ENCODE measurements at places on chromosomes 16 and 17.
A peak's percentile ranks its signal among the peaks of the same experiment; 100 is the strongest.

DNA sequence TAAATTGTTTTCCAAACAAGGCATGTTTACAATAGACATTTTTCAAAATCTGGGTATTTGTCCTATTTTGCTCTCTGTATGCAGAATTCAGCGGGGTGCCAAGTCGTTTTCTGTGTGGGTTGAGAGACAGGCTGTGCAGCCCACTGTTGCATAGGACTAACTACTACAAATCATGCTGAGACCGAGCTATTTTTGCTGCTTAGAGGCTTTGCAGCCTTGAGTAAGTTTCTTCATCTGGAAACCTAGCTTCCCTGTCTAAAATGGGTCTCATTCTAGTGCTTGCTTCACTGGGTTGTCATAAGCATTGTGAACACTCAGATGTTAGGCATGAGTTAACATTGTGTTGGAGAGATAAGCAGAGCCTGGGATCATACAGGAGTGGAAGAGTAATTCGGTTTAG, 1.3 kb downstream of the PRPSAP2 start:
- DNase-seq: peak; percentile 40

- DNase-seq: no peak
These were observed 157.4 kb upstream of the ZFHX3 start for GRCh38 chr16:73205153-73205886.

DNA sequence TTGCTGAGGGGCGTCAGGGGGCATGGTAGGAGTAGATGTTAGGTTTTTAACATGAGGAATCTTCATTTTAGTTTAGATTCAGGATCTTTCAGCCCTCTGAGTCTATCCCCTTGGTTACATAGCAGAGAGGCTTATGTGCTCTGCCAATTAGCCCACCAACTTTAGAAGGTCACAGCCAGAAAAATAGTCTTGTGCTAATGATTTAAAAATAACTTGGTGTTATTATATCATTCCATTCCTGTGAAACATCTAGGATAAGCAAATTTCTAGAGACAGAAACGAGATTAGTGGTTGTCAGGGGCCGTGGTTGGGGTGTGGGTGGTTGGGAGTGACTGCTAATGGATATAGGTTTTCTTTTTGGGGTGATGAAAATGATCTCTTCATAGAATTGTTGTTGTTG, 183.7 kb downstream of the SNX29 start:
- no peak for DNase-seq

- DNase-seq: no peak
These were observed 54.5 kb downstream of the TENT4B start for GRCh38 chr16:50207652-50208051.

- no peak for DNase-seq
These were observed 12.8 kb upstream of the ZFP90 start for GRCh38 chr16:68526143-68526781.

- DNase-seq: peak; percentile 3
These were observed 2.5 kb upstream of the ZNF423 start for GRCh38 chr16:49858200-49859124.

GRCh38 chr16:83928341-83929055, 24.5 kb upstream of the OSGIN1 start:
- no peak for DNase-seq

GRCh38 chr17:50501054-50501453, 7.2 kb upstream of the MYCBPAP start:
- DNase-seq: peak; percentile 62

- DNase-seq: no peak
These were observed 18.0 kb downstream of the CIBAR2 start for GRCh38 chr16:85094176-85094805.

GRCh38 chr16:8762254-8762653, 35.2 kb downstream of the TMEM186 start:
- DNase-seq: no peak

DNA sequence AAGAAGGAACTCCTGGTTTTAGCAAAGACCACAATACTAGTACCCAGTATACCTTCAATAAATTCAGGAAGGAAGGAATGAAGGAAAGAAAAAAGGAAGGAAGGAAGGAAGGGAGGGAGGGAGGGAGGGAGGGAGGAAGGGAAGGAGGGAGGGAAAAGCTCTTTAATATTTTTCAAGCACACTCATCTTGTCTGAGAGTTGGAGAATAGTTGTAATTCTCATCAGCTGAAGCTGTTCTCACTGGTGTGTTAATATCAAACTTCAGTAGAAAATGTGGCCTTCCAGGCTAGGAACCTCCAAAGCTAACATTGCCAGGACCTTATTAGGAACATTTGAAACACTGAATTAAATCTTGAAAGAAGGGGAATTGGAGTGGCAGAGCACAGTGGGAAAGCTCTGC, 55.2 kb upstream of the CDH5 start:
- no peak for DNase-seq
